ENCODE measurements at places on chromosomes 11 and 22.

DNA sequence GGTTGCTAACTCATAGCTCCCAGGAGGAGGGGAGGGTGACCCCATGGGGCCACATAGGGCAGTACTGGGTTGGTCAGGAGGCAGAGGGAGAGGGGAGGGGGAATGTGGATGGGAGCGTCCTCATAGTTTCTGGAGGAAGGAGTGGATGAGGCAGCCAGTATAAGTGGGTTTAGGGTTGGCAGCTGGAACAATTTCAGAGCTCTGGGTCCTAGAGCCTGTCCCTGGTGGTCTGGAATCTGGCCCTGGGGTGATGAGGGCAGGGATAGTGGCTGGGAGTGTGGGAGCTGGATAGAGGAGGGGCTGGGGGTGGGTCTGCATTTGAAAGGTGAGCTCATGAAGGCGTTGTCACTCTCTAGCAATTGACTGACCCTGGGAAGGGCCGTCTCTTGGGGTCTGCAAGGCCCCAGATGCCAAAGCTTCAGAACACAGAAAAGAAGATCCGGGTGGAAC, 5.3 kb upstream of the MRGPRG start:
- no peak for DNase-seq

DNA sequence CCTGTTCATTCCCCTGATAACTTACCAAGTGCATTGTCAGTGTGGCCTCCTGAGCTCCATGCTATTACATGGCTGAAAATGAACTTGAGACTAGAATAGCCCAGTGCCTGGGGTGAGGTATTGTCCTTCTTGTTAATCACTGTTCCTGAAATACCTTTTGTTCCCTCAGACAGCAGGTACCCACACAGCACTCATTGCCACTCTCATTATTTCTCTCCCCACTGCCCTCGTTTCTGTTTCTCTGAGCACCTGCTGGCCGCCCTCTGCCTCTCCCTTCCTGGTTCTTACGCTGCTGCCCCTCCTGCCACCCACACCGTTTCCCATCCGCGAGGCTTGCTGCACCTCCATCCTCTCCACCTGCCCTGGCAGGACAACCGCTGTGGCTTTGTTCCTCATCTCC, 36.9 kb upstream of the RAB1B start:
- DNase-seq: no peak

GRCh38 chr11:113896156-113896879, 8.3 kb upstream of the HTR3B start:
- no peak for DNase-seq

DNA sequence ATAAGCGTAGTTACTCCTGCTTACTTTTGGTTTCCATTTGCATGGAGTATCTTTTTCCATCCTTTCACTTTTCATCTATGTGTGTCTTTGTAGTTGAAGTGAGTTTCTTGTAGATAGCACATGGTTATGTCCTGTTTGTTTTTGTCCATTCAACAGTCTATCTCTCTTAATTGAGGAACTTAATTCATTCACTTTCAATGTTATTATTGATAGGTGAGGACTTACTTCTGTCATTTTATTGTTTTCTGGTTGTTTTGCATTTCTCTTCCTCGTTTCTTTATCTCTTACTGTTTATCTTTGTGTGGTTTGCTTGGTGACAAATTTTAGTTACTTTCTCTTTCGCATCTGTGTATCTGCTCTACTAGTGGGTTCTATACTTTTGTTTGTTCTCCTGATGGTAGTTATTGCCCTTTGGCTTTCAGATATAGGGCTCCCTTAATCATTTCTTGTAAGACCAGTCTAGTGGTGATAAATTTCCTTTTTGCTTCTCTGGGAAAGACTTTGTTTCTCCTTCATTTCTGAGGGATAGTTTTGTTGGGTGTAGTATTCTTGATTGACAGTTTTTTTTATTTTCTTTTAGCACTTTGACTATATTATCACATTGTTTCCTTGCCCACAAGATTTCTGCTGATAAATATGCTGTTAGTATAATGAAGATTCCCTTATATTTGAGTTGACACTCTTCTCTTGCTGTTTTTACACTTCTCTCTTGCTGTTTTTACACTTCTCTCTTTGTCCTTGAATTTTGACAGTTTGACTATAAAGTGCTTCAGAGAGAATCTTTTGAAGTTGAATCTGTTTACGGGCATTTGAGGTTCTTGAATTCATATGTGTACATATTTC, 9.0 kb upstream of the RAG1 start:
- no peak for DNase-seq

DNA sequence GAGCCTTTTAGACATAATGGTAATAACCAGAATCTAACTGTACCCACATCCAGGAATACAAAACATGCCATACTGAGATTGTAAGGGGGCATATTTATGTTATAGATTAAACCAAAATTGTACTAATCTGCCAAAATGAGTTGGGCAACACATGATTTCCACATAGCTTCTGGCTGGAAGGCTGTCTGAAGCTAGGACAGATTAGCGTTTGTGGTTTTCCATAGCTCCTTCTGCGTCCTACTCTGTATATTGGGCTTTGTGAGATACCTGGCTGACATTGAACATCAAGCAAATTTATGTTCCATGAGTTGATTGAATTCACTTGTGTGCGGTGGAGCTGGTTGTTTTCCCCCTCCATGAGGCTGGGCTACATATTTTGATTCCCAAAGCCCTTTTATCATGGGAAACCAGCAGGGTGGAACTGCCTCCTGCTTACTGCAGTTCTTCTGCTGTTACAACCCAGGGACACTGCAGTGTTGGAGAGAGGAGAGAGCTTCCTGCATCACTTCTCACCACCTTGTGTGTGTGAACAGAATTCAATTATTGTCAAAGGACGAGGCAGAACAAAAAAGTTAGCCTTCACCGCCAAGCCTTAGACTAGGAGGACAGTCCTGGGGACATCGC, 114.9 kb downstream of the C11orf91 start:
- DNase-seq: no peak

- DNase-seq: no peak
Observed at GRCh38 chr11:64430645-64431044, 71.7 kb downstream of the RPS6KA4 start.

DNA sequence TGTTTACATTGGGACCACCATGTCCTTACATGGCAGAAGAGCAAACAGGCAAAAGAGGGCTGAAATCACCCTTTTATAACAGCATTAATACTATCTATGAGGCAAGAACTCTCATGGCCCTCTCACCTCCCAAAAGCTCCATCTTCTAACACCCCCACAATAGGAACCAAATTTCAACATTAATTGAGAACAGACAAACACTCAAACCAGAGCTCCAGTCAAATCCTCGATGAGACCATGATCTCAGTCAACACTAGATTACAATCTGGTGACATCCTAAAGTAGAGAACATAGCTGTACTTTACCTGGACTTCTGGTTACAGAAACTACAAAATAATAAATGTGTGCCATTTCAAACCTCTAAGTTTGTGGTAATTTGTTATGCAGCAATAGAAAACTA, 25.1 kb downstream of the OR2AG2 start:
- no peak for DNase-seq

DNA sequence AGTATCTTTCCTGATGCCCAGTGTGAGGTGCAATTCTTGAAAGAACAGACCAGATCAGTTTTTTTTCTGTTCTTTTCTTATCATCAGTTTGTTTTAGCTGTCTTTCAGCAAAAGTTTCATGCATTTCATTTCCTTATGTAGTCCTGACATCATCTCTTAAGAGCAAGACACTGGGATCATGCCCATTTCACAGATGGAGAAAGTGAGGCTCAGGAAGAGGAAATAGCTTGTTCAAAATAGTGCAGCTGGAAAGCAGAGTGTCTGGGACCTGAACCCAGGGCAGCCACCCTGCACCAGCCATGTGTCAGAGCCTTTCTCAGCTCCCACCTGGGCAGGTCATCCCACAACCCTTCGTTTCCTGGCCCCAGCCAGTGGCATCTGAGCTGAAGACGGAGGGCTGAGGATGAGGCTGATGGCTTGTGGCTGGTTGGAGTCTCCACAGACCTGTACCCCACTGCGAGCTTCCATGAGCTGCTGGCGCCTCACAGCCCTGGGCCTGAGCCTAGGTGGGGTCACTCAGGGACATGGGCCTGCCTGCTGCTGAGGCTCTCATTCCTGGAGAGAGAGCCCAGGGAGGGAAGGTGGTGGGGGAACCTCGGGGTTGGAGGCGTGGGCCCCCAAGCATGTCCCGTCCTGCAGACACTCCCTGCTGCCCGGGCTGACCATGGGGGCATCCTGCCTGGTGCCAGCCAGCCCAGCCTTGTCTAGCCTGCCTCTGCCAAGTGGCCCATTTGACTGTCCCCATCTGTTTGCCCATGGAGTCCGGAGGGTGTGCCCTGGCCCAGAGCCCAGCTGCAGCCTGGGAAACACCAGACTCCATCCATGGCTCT, 61.8 kb downstream of the SMIM38 start:
- no peak for DNase-seq

DNA sequence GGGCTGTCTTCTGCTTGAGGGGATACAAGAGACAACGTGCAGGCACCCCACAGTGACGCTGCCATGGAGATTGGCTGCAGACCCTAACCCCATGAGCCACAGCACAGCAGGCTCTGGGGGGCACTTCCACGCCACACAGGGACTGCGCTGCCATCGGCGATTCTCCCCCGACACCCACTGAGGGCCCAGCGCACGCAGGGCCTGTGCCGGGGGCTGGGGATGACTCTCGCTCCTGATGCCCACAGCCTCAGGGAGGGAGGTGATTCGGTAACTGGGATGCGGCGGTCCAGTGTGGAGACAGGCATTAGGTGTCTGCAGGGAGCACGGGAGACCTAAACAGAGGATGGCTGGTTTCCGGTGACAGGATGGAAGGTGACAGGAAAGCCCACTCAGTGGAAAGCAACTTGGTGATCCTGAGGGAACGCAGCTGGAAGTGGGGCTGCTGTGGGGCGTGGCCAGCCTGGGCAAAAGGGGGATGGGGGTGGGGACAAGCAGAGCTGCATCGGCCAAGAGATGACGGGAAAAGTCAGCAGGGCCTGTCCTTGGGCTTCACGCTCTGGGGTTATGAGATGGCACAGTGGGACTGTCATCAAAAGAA, 37.7 kb downstream of the EFCAB6 start:
- no peak for DNase-seq

GRCh38 chr11:32602657-32603415, 19.2 kb downstream of the EIF3M start:
- DNase-seq: no peak

DNA sequence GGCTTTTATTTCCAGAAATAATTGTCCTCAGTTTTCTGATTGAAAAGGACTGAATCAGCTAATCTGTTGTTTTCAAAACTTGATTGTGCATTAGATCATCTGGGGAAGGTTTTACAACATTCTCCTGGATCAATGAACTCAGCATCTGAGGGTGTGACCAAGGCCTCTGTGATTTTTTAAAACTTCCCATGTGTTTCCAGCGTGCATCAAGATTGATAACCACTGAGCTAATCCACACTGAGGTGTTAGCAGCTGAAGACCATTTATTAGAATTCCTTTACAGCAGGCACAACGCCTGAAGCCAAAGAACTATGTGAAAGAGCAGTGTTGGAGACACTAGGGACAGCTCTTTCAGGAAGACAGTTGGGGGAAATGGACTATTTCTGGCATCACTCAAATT, 10.2 kb downstream of the VSTM5 start:
- DNase-seq: no peak

GRCh38 chr11:65810046-65810868, 23.4 kb downstream of the OVOL1 start:
- DNase-seq: no peak

- DNase-seq: no peak
Observed at GRCh38 chr11:117058761-117059261, 39.4 kb downstream of the SIK3 start.

GRCh38 chr11:113651023-113651422, 55.1 kb downstream of the TMPRSS5 start:
- no peak for DNase-seq

DNA sequence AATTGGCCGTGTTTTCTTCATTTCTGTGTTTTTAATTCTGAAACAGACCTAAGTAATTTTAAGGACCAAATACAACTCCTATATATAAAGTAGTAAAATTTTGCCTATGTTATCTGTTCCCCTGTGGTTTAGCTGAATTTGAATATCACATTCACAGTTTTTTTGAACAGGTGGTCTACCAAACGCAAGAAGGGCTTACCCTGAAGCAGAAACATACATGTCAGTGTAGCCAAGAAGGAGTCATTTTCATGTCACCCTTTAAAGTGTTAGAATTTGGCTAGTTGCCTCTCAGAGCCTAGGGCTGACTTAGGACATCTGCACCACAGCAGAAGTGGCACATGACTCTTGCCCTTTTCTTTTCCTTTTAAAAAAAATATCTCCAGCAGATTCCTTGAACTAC, 34.3 kb downstream of the MYBPC3 start:
- no peak for DNase-seq

- no peak for DNase-seq
Observed at GRCh38 chr11:87421422-87421821, 383.7 kb downstream of the TMEM135 start.

Data from stimulated activated CD8-positive, alpha-beta memory T cell treated with anti-CD3 and anti-CD28 coated beads, Interleukin-12 subunit alpha, Interleukin-12 subunit beta, amount 100 ng/mL, for 4 hours (primary cell).